ENCODE measurements at places on chromosomes 1 and 21.
A peak's percentile ranks its signal among the peaks of the same experiment; 100 is the strongest.

- DNase-seq, result peak; percentile 39
Measured at GRCh38 chr1:156747742-156748669, 3.5 kb downstream of the HDGF start.

DNA sequence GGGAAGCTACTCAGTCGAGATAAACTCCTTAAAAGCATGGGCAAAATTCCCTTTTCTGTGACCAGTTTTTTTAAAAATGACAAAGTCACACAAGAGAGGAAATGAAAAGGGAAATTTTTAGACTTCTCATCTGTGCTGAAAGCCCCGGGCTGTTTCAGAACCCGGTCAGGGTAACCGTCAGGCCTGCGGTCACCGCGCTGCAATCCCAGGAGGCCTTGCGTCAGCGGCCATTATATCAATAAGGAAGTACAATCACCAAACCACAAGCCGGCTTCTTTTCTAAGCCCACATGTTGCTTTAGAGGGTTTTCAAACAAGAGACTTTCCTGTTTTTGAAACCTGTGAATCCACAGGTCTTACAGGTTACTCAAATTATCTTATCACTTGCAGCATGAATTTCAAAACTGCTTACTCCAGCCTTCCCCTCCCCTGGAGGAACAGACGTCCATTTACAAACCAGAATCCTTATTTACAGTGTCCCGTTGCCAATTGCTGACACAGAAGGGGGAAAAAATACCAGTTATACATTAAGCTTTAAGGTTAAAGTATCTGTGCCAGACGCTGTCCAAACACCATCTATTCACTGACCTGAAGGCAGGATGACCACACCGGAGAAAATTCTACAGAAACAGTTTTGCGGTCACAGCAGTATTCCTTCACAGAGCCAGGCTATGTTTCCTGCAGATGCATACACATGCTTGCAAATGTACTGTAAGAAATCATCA is 165.3 kb downstream of the TOMM20 start:
- DNase-seq, result peak; percentile 99

- peak; percentile 71 for DNase-seq
Measured at GRCh38 chr1:42913426-42914091, 45.1 kb downstream of the SLC2A1 start.

DNA sequence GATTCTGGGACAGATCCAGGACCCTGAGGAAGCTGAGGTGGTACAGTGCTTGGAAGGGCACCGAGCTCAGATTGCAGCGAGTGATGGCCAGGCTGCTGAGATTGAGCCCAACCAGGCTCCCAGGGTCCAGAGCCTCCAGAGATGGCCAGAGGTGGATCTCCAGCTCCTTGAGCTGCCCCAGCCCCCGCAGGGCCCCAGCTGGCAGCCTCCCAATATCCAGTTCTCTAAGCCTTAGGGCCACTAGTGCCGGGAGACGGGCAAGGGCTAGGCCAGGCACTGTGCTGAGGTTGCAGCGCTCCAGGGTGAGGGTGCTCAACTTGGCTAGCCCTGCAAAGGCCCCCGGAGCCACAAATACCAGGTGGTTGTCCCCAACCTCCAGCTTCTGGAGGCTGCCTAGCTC is 3.4 kb downstream of the LINGO4 start:
- no peak for DNase-seq

DNA sequence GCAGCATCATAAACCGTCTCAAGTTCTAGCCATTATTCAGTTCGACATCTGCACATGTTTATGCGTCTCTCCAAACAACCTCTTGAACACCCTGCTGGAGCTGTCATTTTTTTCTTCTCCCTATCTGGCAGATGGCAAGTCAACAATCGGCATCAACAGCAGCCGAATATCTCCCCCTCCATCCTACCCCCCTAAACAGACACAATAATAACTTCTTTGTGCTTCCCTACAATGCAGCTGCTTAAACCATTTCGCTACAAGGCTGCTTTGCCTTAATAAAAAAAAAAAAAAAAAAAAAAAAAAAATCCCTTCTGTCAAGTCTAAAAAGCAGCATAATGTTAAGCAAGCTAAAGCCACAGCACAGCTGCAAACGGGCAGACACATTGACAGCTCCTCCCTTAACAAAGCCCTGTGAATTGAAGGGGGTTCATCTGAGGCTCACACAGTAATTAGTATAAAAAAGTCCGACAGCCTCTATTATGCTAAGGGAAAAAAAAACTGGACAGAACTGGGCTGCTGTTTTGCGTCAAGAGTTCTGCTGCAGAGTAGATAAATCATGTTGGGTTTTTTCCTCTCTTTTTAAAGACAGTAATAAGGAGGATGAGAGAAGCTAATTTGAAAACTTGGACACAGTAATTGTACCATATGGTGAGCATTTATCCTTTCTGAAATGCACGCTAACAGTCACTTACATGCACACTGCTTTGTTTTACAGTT is 136.4 kb downstream of the AKT3 start:
- no peak for DNase-seq

DNA sequence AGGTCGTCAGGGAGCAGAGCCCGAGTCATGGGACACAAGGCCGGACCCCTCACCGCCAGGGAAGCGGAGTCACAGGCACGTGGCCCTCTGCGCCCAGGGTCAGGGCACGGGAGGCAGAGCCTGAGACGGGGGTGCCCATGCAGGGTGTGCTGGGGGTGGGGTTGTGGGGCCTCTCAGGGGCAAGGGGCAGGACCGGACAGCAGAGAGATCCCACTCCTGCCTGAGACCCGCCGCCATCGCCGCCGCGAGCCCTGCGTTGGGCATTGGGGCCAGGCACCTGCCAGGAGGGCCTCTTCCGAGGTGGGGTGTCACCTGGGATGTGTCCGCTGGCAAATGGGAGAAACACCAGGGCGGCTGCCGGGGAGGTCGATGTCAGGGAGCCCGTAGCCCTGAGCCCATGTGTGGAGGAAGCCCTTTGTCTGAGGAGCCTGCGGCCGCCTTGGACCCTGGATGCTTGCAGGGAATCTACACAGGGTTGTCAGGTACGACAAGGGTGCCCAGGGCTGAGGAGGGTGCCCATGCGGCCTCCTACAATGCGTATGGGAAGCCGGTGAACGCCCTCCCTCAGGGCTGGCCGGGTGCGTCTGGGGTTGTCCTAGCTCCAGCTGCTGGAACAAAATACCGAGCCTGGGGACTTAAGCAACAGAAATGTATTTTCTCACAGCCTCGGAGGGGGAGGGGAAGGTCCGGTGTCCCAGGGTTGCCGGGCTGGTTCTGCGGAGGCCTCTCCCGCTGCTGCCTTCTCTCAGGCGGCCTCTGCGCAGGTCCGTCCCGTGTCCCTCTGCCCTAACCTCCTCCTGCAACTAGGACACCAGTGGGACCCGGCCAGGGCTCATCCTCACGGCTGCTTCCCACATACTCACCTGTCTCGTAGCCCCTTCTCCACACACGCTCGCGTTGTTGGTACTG is 16.4 kb upstream of the C1orf159 start:
- no peak for DNase-seq

GRCh38 chr1:88175631-88176226 is 508.3 kb upstream of the PKN2 start:
- DNase-seq, result no peak

DNA sequence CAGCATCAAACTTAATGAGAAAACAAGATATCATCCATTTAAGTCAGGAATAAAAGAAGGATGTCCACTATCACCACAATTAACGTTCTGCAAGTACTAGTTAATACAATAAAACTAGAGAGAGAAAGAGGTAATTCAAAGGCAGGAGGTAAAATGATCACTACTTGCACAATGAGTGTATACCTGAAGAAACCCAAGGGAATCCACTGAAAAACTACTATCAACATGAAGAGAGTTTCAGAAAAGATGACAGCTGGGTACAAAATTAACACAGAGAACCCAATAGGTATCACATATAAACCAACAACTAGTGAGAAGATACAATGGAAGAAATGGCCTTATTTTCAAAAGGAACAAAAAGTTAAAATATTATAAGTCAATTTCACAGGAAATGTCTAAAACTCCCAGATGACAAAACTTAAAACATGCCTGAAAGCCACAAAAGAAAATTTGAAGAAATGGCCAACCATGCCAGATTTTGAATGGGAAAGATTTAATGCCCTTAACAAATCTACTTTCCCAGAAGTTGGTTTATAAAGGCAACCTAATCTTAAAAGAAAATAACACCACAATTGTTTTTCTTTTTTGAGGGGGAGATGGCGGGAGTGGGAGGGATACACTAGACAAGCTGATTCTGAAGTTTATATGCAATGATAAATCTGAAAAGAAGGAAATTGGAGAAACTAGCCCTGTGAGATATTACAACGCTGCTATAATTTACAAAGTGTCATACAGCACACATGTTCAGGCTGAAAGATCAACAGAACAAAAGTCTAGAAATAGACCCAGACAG is 17.8 kb downstream of the VPS26C start:
- DNase-seq, result no peak

- DNase-seq, result no peak
Measured at GRCh38 chr1:14929547-14930246, 223.8 kb upstream of the TMEM51 start.

- DNase-seq, result no peak
Measured at GRCh38 chr1:37755951-37756560, 8.9 kb downstream of the EPHA10 start.

DNA sequence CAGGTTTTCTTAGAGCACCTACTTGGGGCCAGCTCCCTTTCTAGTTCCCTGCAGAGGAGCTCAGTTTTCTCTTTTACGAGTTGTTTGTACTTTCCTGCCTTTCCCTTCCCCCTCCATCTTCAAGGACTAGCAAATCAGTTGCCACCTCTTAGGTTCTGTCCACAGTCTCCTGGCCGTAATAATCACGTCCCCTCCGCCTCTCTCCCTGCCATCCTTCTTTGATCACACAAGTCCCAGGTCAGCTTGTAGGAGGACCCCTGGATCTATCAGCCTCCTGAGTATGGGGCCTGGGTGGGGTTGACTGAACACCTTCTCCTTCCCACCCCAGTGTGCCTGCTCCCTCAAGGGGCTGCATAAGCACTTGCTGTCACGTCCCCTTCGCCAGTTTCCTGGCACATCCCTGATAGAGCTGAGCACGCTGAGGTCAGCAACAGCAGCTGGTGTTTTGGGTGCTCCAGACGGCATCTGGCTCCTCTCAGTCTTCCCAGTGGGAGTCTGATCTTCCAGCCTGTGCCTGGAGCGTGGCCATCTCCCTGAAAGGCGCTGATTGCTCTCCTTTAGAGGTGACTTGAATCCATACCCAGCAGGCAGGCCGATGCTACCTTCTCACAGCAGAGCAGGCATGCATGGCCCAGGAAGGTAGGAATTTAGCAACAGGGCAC is 216.1 kb upstream of the TMEM51 start:
- no peak for DNase-seq

- DNase-seq, result no peak
Measured at GRCh38 chr21:33406493-33406892, 3.3 kb downstream of the IFNGR2 start.

DNA sequence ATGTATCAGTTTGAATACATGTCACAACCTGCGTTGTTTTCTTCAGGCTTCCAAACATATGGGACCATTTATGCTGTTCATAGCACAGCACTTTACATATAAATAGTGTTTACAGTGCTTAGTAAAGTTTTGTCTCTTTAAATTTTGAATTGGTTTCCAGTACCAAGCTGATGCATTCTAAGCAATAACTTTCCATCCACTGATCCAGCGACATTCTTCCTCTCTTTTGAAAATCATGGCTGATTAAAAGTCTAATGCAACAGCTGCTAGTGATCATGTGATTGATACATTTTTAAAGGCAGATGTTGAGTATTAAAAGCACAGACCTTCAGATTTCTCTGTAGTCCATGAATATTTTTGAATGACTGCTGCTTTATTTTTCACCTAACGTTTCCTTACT is 154.9 kb downstream of the PTPRC start:
- no peak for DNase-seq

DNA sequence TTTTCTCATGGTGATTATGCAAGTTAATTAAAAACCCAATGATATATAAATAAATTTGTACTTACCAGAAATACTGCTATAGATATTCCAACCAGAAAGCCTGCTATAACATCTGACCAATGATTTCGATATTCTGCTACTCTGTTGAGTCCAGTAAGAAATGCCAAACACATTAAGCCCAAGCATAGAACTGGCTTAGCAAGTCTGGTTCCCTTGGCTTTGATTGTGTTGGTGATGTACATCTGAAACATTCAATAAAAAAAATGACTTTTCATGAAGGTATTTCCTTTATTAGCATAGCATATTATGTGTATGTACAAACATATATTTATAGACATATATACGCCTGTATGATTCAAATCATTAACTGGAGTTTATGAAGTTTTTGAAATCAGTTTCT is 82.8 kb downstream of the PLPPR5 start:
- DNase-seq, result no peak

DNA sequence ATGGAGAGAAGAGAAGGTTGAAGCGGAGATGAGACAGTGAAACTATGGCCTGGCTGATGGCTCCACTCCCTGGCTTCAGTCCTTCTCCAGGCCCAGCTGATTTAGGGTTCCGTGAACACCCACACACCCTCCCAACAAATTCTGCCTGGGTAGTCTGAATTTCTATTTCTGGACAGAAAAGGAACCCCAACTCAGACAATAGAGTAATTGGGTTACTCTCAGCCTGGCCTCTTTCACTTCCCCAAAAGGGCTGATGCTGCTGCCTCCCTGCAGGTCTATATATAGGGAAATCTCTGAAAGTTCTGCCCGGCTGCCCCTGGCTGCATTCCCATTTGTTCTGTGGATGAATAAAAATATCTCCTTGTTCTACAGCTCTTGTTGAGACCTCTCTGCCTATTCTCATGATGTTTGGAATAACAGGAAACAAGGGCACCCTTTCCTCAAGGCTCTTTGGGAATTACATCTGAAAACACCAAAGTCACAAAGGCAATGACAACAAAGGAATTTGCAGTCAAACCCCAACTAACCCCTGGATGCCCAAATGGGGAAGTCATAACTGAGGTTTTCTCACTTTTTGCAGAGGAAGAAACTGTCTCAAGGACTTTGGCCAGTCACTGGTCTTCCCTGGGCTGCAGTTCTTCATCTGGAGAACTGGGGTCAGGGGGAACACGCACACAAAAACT is 11.4 kb upstream of the ZSCAN20 start:
- peak; percentile 86 for DNase-seq

DNA sequence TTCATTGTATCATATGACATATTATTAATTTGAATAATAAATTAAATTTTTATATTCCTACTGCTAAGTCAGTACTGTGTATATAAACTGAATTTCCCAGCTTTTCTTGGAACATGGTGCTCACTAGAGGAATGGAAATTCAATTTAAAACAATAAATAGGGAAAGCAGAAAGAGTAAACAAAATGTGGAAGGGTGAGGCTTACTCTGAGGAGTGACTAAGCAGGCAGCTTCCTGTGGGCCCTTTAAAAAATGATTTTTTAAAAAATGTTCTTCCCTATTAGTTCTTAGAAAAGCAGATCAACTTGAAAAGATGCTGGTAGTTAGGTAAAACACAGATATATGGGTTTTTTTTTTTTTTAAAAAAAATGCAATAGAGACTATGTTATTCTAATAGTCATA is 49.5 kb upstream of the S1PR1 start:
- peak; percentile 18 for DNase-seq

DNA sequence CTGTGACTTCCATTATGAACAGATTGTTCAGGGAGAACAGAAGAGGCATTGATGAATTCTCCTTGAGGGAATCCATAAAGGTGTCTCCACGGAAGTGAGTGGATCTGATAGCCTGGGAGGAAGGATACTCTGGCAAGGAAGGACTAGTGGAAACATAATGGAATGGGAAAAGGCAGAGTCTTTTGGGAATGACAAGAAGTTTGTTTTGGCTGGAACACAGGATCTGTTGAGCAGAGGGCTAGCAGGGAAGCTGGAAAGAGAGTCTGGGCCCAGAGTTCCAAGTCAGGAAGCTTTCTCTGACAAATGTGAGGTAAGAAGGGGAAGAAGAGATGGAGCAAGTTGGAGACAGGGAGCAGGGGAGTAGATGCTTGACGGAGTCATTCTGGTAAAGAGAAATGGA is 8.1 kb downstream of the ADAMTS5 start:
- DNase-seq, result no peak

- DNase-seq, result no peak
Measured at GRCh38 chr1:45892068-45892785, 88.8 kb downstream of the MAST2 start.
